Non-pigmented ciliary epithelial cell (primary cell): ENCODE measurements at places on chromosomes 12 and 14.

DNA sequence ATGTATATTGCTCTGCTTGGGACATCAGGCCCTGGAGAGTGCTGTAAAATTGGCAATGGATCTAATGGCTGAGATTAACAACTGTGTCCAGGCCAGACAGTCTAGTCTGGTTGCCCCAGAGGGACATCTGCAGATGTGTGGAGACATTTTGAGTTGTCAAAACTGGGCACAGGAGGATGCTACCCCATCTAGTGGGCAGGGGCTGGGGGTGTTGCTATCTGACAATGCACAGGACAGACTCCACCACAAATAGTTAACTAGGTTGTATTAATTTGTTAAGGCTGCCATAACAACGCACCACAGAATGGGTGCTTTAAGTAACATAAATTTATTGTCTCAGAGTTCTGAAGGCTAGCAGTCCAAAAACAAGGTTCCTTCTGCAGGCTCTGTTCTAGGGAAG is 302.5 kb upstream of the AMIGO2 start:
- DNase-seq = no peak

DNA sequence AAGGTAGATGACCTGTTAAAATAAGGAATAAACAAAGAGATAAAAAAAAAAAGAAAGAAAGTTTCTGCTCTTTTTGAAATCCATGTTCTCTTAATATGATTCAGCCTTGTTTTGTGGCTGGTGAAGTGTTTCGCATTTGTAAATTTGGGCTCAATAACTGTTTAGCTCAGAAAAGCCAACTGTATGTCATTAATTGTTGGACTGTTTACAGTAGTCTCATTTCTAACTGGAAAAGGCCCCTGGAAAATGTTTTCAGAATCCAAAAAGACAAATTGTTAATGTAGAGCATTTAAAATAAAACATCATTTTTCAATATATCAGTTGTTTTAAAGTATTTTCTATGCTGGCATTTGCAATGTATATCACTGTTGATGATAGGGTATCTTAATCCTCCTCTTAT is 47.4 kb upstream of the DYRK2 start:
- DNase-seq = no peak

DNA sequence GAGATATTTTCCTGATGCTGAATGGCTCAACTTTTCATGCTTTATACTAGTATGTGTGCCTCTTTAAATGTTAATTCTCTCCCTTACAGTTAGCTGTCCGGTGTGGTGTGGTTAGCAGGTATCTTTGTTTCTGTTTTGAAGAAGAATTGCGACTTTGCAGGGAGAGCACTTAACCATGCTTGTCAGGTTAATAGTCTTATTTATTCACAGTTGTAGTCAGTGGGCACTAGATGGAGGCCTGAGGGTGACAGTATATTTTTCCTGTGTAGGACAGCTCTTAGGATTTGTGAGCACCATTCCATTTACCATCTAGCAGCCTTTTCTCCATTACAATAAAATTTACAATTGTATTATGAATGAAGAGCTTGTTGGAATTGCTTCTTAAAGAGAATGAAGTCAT is 34.9 kb downstream of the PDE3A start:
- no peak for DNase-seq

GRCh38 chr12:75529316-75529715 is 17.9 kb upstream of the KRR1 start:
- DNase-seq = no peak

- DNase-seq = peak; percentile 32
Observed at GRCh38 chr14:82710267-82710841, 1176.7 kb upstream of the SEL1L start.

GRCh38 chr14:95334044-95334443 is 14.3 kb upstream of the CLMN start:
- no peak for DNase-seq

DNA sequence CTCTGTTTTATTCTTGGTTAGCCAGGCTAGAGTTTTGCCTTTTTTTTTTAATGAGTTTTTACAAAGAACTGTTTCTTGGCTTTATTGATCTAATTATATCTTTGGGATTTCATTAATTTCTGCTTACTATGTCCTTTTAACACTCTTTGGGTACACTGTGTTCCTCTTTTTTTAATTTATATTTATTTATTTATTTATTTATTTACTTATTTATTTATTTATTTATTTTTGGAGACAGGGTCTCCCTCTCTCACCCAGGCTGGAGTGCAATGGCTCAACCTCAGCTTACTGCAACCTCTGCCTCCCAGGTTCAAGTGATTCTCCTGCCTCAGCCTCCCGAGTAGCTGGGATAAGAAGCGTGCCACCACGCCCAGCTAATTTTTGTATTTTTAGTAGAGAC is 15.1 kb upstream of the MARK3 start:
- no peak for DNase-seq

- peak; percentile 79 for DNase-seq
Observed at GRCh38 chr14:92160619-92161018, 38.9 kb downstream of the CPSF2 start.

DNA sequence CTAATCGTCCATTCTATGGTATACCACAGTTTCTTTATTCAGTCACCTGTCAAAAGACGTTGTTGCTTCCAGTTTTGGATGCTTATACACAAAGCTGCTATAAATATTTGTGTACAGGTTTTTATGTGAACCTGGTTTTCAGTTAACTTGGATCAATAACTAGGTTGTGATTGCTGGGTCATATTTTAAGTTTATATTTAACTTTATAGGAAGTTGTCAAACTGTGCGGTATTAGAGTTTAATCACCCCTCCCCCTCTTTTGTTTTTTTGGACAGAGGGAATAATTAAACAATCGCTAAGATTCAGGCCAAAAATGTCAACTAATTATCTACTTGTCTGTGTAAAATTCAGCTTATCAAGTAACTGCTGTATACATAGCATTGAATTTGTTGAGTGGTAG is 34.3 kb downstream of the SCN8A start:
- DNase-seq = no peak

DNA sequence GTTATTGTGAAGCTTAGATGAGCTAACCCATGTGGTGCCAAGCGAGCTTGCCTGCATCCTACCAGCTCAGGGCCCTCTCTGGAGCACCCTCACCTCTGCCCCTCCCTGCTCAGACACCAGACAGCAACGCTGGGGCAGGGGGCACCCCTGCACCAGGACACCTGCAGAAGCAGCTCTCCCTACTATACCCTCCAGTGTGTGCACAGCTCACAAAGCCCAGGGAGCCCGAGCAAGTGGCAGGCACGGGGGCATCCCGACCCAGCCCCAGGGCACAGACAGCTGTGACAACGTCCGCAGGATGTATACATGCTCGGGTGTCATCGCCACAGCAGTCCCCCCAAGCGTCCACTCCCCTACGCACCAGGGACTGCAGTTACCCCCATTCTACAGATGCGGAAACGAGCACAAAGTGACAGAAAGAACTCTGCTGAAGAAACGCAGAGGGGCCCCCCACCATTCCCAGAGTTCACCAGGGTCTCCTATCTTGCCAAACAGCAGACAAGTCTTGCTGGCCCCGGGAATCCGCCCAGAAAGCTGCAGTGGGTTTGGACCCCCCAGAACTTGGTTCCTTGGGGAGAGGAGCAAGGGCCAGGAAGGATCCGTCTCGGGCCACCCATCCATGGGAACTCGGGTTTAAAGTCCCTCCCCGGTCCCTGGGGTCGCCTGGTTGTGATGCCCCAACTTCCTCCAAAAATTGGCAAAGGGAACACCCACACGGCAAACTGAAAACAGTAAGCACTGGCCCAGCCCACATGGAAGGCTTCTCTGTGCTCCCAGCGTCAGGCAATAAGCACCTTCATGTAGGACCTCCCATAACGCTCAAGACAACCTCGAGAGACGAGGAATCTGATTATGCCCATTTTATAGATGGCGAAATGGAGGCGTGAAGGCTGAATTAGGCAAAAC is 12.0 kb downstream of the NCOR2 start:
- no peak for DNase-seq

- DNase-seq = no peak
Observed at GRCh38 chr12:117622087-117622486, 260.7 kb upstream of the NOS1 start.

GRCh38 chr12:57161491-57161890 is 14.1 kb upstream of the LRP1-AS start:
- no peak for DNase-seq

DNA sequence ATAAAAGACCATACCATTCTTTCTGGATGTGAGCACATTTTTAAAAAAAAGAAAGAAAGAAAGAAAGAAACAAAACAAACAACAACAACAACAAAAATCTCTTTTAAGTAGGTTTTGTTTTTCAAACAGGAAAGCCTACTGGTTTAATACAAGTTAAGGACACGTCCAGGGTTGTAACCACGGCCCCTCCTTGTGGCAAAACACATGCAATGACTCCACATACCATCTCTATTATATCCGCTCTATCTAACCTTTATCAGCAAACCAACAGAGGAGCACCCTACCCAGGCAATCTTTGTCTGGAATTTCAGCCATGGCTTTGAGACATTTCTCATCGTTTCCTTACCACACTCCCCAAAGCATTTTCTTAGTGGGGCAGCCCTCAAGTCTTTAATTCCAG is 360.5 kb upstream of the TMPO start:
- peak; percentile 19 for DNase-seq

GRCh38 chr14:103544388-103545218 is 15.6 kb downstream of the TRMT61A start:
- DNase-seq = no peak

GRCh38 chr14:96574633-96575632 is 72.8 kb downstream of the PAPOLA start:
- peak; percentile 19 for DNase-seq

- DNase-seq = peak; percentile 14
Observed at GRCh38 chr14:31834616-31835015, 242.5 kb upstream of the ARHGAP5 start.

GRCh38 chr12:104059963-104060362 is 4.4 kb upstream of the HCFC2 start:
- DNase-seq = no peak

DNA sequence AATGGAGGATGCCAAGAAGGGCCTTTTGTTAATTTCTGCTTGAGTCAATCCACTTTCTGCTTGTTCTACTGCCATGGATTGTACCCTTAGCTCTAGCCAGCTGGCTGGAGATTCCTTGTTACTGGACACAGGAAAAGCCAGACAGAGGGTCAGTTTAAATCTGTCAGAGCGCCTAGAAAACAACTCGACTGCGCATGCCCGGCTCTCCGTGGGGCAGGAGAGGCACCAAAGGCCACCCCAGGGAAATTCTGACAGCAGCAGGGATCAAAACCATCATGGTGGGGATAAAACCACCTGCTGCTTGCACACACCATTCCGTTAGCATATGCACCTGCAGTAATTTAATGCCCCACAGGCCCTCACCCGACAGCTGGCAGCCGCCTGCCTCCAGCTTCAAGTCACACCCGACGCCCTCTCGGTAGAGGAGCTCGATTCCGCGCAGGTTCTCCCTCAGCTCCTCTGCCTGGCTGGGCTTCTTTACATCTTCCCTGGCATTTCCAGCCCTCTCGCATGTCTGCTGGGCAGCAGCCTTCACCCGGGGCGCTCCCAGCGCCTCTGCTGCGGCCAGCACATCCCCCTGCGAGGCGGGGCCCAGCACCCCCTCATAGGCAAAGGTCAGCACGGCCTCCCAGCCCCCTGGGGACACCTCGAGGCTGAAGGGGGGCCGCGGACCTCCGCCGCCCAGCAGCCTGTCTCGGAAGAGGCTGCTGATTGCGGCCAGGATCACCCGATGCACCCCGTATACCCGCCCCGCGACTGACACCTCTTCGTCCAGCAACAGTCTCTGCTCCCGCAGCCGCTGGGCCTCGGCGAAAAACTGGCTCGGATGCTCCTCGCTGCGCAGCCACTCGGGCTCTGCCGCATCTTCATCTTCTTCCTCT is 1.0 kb downstream of the KLHL33 start:
- DNase-seq = no peak

DNA sequence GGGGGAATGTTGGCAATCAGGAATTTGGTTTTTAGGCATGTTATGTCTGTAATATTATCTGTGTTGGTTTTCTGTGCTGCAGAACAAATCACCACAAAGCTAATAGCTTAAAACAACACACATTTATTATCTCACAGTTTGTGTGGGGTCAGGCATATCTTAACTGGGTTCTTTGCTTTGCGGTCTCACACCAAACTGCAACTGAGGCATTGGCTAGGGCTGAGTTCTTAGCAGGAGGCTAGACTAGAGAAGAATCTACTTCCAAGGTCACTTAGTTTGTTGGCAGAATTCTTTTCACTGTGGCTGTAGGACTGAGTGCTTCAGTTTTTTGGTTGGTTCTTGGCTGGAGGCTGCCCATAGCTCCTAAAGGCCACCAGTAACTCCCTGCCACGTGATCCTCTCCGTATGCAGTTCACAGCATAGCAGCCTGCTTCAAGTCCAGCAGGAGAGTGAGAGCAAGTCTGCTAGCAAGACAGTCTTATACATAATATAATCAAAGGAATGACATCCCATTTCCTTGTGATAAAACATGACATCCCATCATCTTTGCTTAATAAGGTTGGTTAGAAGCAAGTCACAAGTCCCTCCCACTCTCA is 21.6 kb downstream of the ATF1 start:
- peak; percentile 31 for DNase-seq

DNA sequence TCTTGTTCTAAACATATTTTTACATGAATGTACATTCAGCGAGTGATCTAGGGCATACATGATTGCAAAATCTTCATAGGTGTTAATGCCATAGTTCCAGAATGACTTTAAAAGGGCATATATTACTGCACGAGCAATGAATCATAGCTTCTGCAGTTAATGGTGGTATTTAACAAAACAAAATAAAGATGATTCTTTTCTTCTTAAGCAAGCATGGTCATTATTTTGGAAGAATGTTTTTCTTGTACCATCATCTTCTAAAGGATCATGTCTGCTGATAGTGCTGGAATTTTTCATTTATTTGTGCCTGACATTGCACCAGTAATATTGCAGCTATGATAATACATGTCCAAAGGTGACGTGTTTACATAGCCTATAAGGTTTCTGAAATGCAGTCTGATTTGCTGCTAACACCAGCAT is 388.6 kb downstream of the CCDC91 start:
- DNase-seq = no peak

DNA sequence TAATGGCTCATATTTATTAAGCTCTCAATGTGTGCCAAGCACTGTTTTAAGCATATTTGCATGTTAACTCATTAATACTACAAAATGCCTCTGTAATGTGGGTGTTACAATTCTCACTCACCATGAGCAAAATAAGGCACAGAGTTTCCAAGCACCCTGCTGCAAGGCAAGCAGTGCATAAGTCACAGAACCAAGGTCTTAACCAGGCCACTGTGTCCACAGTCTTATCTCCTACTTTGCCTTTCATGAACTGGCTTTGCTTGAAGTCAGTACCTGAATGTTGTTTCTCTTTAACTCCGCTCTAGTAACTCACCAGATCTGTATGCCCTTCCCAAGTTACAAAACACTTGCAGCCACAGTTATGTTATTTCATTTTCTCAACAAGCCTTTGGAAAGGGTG is 1372.7 kb downstream of the AACS start:
- DNase-seq = no peak

- DNase-seq = no peak
Observed at GRCh38 chr12:64782191-64782876, 23.1 kb upstream of the GNS start.
